Urinary bladder (tissue), 4 donors: ENCODE measurements at places on chromosomes 3 and 15.

GRCh38 chr3:136042608-136043221 is 77.2 kb downstream of the PPP2R3A start:
- peak; percentile 25 for DNase-seq

- DNase-seq: no peak
Observed at GRCh38 chr3:162077108-162077507, 580.5 kb downstream of the OTOL1 start.

DNA sequence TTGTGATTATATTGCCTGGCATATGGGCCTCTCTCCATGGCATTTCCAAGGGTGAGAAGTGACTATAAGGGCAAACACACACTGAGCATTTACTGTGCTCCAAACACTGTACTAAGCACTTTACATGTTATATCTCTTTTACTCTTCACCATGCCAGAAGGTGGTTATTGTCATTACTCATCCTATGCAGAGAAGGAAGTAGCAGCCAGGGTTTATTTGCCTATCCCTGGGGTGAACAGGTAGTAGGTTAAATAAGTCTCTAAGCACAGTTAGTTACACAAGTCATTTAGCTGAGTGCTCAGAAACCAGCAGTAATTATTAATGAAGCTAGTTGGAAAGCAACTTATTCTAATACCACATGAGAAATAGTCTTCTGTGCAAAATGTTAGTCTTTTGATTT is 109.9 kb upstream of the SYNPR start:
- no peak for DNase-seq

- DNase-seq: no peak
Observed at GRCh38 chr3:4831580-4831950, 147.7 kb upstream of the BHLHE40 start.

DNA sequence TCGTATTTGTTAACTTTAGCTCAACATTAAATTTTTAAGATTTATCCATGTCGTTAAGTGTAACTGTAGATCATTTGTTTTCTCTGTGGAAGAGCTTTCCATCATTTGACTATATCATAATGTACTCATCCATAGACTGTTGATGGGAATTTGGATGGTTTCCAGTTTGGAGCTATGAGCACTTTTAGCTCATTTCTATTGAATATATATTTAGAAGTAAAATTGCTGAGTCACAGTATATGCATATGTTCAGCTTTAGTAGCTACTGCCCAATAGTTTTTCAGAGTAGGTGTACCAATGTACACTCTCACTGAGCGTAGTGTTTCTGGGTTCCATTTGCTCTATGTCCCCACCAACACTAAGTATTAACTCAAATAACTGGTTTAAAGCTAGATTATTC is 263.0 kb downstream of the ULK4 start:
- DNase-seq: no peak

GRCh38 chr3:102036017-102036416 is 186.7 kb downstream of the NFKBIZ start:
- no peak for DNase-seq

DNA sequence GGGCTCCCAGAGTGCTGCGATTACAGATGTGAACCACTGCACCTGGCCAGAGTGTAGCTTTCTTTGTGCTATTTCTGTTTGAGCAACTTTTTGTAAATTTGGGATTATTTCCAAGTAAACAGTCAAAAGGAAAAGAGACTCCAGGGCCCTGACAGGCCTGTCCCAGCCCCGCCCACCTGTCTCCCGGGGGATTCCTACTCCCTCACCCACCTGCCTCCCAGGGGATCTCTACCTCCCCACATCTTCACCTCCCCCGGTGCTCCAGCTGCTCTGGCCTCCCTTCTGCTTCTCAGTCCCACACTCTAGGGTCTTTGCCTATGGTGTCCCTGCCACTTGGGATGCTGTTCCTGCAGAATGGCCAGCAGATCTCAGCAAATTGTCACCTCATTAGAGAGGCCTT is 7.0 kb downstream of the RHCG start:
- no peak for DNase-seq

- no peak for DNase-seq
Observed at GRCh38 chr15:75042730-75043508, 19.5 kb downstream of the PPCDC start.

- no peak for DNase-seq
Observed at GRCh38 chr15:70187331-70187730, 89.6 kb upstream of the TLE3 start.

DNA sequence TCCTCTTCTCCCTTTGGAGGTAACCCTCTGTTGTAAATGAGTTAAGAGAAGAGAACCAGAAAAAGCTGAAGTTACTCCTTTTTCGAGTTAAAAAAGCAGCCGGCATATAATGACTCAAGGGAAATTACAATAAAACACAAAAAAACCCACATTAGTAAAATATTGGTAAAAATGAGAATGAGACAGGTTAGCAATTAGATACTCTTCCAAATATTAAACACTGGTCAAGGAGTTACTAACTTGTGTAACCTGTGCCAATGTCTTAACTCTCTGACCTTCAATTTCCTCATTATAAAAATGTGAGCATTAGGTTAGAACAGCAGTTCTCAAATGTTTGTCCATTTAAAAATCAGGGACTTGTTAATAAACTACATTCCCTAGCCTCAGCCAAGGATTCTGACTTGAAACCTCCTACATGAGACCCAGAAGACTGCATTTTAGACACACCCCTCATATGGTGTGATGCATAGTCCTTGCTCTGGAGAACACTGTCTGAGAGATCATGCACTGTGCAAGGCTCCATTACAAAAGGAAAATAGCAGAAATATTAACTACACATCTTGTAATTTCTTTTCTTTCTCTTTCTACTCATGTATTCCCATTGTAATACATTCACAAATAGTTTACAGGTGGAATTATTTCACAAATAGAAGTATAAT is 42.7 kb upstream of the TOP2B start:
- no peak for DNase-seq

- no peak for DNase-seq
Observed at GRCh38 chr15:65401611-65402240, 21.0 kb downstream of the IGDCC4 start.

DNA sequence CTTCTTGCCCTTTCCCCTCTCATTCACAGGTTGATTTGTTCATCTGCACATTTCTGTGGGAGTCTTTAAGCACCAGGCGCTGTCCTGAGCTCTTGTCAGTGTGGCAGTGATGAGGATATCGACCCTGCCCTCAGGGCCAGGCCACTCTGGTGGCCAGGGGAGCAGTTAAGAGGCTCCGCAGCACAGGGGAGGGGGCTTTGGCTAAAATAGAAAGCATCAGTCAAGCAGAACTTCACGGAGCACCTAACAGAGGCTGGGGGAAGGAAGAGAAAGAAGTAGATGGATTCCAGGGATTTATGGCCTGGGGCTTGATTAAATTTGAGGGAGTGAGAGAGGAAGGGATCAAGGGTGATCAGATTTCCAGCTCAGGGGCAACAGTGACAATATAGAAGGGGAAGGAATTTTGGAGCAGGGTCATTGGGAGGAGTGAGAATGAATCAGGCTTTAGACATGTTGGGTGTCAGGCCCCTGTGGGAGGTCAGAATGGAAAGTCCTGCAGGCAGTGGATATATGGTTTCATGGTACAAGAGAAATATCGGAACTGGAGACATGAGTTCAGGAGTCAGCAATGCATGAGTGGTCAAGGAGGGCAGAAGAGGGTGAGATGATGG is 73.0 kb upstream of the GLCE start:
- DNase-seq: no peak

- DNase-seq: no peak
Observed at GRCh38 chr15:45855907-45856579, 221.2 kb downstream of the SQOR start.

DNA sequence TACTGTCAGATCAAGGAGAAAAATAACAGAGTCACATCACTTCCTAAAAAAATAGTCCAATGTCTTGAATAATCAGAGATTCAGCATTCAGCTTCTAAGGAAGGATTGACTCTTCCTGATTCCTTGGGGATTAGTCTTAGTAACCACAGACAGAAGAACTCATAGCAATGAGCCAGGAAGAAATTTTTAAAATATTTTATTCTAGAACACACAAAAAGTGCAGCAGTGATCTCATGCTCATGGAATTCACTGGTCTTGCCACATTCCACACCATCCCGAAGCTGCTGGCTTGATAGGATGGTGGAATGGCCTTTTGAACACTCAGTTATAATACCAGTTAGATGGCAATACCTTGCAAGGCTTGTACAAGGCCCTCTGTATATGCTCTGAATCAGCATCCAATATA is 43.0 kb upstream of the ABI3BP start:
- DNase-seq: peak; percentile 4

DNA sequence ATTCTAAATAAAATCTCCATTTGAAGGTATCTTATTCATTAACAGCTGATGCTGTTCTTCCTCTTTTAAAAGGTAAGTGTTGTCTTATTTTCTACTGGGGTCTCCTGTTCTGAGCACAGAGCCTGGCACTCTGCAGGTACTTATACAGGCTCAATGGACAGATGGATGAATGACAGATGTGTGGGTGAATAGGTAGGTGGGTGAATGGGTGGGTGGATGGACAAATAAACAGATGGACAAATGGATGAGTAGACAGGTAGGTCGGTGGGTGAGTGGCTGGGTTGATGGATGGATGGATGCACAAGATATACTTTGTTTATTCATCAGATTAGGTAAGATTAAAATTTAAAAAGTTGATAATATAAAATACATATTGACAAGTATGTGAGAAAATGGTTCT is 53.5 kb downstream of the SLC41A3 start:
- no peak for DNase-seq

DNA sequence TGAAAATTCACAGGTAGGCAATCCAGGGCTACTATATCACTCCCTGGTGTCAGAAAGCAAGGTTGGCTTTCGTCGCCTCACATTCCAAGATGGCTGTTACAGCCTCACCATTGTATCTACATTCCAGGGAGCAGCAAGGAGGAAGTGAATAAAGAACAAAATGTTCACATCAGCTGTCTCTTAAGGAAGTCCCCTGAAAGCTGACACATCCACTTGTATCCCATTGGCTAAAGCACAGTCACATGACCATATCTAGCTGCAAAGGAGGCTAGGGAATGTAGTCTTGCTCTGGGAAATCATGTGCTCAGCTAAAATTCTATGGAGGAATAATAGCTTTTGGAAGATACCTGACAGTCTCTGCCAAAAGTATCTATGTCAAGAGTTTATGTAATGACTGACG is 12.8 kb upstream of the GATA2 start:
- no peak for DNase-seq

DNA sequence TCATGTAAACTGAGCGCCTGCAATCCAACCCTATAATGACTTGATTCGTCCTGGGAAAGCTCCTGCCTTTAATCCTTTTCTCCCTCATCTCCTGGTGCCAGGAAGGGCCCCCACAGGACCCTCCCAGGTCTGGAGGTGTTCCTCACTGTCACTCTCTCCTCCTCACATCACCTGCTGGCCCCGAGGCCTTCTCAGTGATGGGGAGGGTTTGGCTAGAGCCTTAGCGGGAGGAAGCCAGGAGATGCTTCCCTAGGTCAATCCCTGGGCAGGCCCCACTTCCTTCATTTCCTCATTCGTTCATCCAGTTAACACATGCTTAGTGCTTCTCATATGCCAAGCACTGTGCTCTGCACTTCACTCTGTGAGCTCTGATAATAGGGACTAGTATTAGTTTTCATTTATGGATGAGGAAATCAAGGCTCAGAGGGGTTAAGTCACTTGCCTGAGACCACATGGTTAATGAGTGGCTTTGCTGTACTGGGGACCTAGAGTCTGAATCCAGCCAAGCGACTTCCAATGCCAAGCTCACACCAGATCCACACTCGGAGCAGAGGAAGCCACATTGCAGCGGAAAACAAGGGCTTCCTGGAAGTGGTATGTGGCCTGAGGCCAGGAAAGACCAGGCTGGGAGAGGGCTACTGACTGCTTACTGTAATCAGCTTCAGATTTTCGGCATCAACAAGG is 50.3 kb upstream of the CHRNB4 start:
- DNase-seq: no peak

- DNase-seq: no peak
Observed at GRCh38 chr3:143252931-143253330, 133.4 kb downstream of the CHST2 start.

DNA sequence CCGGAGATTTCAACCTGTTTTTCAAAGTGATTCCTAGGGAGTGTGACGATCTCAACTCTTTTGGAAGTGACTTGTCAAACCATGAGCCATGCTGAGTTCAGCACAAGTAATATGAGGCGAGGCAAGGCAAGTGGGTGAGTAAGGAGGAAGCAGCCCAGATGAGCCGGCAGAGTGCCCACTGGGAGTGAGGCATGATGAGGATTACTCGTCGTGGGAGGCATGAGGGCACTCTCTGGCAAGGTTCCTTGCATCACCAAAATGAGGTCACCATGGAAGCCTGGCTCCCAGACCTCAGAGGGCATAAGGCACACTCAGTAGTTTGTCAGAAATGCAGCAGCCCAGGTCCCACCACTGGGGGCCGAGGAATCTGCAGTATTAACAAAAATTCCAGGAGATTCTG is 636.1 kb downstream of the MAGI1 start:
- no peak for DNase-seq

GRCh38 chr15:77753939-77754338 is 121.2 kb upstream of the LINGO1 start:
- DNase-seq: no peak

GRCh38 chr3:141454906-141455602 is 31.8 kb upstream of the RASA2 start:
- DNase-seq: no peak

DNA sequence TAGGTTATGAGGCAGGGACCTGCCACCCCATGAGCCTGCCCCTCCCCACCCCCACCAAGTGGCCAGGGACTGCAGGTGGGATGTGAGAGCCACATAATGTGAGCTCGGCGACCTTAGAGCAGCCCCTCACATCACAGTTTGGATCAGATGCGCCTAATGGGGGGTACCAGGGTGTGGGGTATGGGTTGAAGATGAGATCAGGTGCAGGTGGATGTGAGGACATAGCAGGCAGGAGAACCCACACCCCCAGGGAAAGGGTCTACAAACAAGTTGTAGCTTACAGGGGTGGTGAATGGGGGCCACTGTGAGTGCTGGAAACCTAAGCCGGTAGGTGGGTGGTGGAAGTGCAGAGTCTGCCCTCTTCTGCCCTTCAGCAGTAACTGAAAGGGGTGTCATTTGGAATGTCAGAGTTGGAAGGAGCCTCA is 94.0 kb downstream of the CORO2B start:
- no peak for DNase-seq

DNA sequence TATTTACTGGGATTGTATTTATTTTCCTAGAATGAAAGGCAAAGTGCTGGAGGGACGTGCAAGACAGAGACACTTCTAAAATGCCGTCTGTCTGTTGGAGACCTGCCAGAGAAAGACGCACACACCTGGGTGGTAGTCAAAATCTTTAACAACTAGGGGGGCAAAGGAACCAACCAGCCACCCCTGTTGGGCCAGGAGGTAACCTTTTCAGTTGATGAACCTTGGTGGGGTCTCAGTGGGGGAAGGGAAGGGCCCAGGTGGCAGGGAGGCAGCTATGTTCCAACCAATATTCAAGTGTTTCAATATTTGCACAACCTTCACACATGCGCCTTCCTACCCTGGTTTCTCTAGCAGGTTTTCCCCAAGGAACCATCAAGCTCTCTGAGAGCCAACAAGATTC is 99.0 kb downstream of the MEGF11 start:
- DNase-seq: no peak

GRCh38 chr3:155079746-155080487 is at the start of gene MME:
MME (plus strand) TSS chr3:155080319; CDS start chr3:155084168, 3,849 bp downstream.
- no peak for DNase-seq
